ENCODE measurements at places on chromosomes 11 and 22. TPM values are rescaled to one million over a fixed set of nuclear protein-coding genes. Genes with fewer than 3 reads are reported as not detected.

Gene KRTAP5-8
- not detected for total RNA-seq

GRCh38 chr22:36765131-36765942 lies 10.6 kb downstream of the IFT27 start:
- no peak for DNase-seq

DNA sequence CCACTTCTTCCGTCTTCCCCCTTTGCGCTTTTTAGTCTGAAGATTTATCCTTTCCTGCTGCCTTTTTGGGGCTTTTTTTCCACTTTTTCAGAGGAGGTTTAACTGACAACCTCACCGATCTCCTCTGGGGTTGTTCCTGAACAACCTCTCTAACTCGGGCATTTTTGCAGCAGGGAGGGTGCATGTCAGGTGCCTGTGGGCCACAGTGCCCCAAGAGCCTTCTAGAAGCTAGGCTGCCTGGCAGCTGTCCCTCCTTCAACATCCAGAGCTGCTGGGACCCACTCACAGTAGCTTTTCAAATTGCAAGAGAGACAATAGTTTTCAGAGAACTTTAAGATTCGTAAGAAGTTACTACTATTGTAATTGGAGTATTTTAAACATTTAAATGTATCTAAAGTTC lies 1112.4 kb upstream of the CNTN5 start:
- DNase-seq, result no peak

DNA sequence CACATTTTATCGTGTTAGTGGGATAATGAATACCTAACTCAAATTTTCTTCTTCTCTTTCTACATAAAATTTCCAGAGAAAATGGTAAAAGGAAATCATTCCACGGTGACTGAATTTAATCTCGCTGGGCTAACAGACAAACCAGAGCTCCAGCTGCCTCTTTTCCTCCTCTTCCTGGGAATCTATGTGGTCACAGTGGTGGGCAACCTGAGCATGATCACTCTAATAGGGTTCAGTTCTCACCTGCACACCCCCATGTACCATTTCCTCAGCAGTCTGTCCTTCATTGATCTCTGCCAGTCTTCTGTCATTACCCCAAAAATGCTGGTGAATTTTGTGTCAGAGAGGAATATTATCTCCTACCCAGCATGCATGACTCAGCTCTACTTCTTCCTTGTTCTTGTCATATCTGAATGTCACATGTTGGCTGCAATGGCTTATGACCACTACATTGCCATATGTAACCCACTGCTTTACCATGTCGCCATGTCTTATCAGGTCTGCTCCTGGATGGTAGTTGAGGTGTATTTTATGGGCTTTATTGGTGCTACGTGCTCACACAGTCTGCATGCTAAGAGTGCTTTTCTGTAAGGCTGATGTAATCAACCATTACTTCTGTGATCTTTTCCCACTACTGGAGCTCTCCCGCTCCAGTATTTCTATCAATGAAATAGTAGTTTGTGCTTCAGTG lies 24.1 kb downstream of the OR10D3 start:
- no peak for DNase-seq

DNA sequence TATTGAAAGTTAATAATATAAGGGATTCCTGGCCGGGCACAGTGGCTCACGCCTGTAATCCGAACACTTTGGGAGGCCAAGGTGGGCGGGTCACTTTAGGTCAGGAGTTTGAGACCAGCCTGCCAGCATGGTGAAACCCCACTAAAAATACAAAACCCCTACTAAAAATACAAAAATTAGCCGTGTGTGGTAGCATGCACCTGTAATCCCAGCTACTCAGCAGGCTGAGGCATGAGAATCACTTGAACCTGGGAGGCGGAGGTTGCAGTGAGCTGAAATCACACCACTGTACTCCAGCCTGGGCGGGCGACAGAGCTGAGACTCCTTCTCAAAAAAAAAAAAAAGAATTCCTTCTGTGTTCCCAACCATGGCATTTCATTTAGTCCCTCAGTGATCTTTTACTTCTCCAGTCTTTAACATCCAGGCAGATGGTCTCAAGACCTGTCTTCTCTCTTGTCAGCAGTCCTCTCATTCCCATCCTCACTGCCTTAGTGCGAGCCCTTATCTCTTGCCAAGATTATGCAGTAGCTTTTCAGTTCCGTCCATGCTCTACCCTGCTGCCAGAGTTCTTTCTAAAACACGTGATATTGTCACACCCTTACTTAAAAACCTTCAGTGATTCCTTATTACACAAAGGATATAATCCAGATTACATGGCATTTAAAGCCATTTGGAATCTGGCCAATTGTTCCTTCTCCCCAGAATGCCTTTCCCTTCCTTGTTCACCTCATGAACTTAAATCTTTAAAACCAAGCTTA lies 17.9 kb downstream of the RTN3 start:
- DNase-seq, result no peak

- no peak for DNase-seq
Observed at GRCh38 chr11:14413307-14414069, 54.5 kb upstream of the RRAS2 start.

DNA sequence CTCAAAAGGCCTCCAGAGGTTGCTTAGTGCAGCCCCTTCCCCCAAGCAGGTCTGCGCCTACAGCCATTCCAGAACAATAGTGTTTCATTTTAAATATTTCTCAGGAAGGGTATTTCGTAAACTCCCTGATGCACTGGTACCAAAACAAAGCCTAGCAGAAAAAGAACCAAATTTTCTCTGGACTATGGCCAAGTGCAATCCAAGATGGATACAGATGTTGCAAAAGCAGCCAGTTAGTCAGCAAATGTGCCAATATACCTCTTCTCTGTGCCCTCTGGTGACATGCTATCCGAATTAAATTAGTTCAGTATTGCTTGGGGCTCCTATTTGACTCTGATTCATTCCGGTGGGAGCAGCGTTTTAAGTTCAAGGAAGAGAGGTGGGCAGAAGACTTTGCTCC lies 247.8 kb downstream of the NTM start:
- no peak for DNase-seq

- no peak for DNase-seq
Observed at GRCh38 chr11:77127235-77127911, 673 bp upstream of the MYO7A start.

Gene MMP27
- total RNA-seq, result not detected

DNA sequence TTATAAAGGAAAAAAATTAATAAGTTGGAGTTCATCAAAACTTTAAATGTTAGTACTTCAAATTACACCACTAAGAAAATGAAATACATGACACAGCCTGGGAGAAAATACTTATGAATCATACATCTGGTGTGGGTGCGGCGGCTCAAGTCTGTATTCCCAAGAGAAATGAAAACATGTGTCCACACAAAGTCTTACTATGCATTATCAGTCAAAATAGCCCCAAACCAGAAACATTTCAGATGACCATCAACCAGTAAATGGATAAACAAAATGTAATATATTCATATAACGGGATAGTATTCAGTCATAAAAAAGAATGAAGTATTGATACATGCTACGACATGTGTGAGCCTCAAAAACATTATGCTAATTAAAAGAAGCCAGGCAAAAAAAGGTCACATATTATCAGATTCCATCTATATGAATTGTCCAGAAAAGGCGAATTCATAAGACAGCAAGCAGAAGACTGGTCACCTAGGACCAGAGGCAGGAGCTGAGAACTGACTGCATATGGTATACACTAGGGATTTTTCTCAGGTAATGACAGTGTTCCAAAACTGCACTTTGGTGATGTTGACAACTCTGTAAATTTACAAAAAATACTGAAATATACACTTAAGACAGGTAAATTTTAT lies 5.3 kb upstream of the AKIP1 start:
- DNase-seq, result no peak

DNA sequence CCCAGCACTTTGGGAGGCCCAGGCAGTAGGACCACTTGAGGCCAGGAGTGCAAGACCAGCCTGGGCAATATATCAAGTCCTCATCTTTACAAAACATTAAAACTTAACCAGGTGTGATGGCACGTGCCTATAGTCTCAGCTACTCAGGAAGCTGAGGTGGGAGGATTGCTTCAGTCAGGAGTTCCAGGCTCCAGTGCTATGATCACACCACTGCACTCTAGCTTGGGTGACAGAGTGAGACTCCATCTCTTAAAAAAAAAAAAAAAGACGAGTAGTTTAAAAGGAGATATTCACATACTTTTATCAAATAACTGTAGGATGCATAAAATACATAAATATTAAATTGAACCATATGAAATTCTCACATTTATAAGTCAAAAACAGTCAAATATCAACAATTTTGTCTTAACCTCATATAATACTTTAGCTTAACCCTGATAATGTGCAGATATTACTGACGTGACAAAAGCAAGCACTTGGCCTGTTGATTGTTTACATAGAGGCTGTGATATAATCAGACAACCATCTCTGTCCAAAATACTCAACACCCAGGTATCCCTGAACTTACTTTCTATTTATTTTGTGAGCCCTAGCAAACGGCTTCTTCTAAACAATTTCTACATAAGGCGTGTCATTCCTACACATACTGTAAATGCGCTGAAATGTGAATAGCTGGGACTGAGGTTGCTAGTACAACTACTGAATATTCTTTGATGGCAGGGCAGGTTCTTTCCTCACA lies 57.0 kb downstream of the PRCP start:
- no peak for DNase-seq

DNA sequence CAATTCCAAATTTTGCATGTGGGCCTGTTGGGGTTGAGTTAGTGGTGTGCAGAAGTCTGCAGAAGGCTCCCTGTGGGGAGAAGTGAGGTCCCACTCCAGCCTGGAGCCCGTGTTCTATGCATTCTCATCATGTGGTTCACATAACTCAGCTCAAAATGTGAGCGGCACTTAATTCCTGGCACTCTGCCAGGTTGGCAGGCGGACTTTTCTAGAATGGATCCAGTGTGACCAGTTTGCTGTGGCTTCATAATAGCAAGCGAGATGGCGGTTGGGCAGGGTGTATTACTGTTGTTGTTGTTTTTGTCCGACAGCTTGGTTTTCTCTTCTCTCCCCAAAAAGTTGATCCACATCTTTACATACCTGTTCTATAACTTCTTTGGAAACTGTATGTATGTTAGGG lies 146.8 kb upstream of the TTC12 start:
- DNase-seq, result no peak

DNA sequence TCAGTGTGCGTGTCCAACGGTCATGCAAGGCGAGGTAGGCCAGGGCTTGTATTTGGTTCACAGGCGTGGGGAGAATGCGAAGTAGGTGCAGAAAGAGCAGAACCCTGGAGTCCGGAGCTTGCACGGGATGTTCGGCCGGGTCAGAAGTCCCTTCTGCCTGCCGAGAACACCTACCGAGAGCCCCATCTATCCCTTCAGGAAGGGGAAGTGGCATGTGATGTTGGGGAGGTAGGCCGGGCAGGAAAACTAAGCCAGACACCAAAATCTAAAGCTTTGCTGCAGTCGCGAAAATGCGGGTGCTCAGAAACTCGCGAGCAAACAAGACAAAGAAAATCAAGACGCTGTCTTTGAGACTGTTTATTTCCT lies 435 bp upstream of the TAF6L start:
- DNase-seq, result no peak

- DNase-seq, result no peak
Observed at GRCh38 chr22:46055181-46055875, 78.4 kb upstream of the WNT7B start.

Gene XPNPEP3
- 16.1 TPM for total RNA-seq

Gene OR52N4
- not detected for total RNA-seq

DNA sequence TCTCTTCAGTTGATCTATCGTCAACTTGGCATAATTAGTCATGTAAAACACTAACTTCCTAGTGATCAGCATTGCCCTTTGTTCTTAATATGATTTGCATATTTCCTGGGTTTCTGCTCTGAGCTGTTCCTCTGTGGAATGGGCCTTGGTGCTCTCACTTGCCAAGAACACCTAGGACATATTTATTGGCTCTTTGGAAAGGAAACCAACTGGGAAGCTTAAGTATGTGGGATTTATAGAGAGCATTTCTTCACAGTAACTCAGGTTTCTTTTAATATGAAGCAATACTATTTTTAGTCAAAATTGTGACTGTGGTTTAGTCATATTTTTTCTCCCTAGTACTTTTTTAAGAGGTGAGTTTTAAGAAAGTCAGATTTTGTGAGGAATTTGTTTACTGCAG lies 28.8 kb downstream of the FAT3 start:
- no peak for DNase-seq

Gene OR10V1
- total RNA-seq, result not detected

- DNase-seq, result no peak
Observed at GRCh38 chr22:39179401-39179827, 26.9 kb upstream of the CBX7 start.

GRCh38 chr11:121661880-121662486 lies 209.2 kb upstream of the SORL1-AS1 start:
- DNase-seq, result no peak

GRCh38 chr22:30078320-30079311 lies 1.6 kb upstream of the HORMAD2 start:
- no peak for DNase-seq
